ENCODE measurements at places on chromosomes 4 and X.

DNA sequence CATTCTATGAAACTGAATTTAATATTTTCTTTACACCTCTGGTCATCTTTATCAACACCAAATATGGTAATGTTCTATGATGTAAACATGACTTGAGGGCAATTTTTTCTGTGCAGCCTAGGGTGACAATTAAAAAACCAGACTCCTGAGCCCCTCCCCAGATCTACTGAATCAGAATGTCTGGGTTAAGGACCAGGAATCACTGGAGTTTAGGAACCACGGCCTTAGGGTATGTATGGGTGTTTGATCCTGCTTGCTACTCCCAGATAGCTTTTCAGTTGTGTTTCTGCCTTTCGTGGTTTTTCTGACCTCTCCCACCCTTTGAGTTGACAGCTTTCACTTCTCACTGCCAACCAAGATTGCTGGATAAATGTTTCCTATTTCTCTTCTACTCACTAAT, 332.2 kb downstream of the DHX15 start:
- DNase-seq: no peak

- peak; percentile 18 for DNase-seq
These were observed 1.9 kb upstream of the PPP3CA start for GRCh38 chr4:101348995-101349800.

DNA sequence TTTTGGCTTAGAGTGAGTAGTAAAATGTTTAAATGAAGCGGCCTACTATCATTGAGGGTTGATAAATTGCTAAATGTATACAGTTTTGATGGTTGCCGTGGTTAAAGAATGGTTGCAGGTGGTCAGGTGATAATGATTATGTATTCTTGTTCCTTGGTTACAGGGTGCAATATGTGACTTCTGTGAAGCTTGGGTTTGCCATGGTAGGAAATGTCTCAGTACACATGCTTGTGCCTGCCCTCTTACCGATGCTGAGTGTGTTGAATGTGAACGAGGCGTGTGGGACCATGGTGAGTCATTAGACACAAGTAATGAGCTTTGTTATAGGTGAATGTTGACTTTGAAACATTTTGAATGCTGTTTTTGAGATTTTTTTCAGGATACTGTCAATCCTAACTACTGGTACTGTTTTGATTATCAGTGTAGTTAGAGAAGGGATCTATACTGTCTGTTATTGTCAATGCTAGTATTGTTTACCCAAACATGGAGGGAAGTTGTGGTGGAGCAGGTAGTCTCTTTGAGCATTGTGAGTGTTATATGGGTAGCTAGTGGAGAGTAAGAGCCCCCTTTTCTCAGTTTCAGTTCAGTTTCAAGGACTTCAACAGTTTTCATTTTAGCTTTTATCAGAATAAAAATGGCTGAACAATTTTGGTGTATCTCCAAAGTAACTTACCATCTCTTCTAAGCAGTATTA, 8.9 kb downstream of the ZNF330 start:
- no peak for DNase-seq

DNA sequence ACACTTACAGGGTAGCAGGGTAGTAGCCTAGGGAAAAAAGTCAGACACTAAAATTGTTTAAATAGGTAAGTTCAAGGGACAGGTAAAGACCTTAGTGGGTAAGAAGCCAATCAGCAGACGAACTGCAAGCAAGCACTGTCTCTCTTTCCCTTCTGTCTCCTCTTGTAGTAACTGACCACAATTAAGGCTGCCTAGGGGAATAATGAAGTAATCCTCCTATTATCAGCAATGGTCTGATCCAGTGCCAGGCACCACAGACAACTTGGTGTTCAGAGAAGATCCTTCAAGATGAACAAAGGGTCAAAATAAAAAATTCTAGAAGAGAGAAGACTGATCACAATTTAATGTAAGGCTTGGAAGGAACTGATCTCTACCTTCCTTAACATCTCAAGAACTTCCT, 62.9 kb downstream of the ELOVL6 start:
- DNase-seq: no peak

DNA sequence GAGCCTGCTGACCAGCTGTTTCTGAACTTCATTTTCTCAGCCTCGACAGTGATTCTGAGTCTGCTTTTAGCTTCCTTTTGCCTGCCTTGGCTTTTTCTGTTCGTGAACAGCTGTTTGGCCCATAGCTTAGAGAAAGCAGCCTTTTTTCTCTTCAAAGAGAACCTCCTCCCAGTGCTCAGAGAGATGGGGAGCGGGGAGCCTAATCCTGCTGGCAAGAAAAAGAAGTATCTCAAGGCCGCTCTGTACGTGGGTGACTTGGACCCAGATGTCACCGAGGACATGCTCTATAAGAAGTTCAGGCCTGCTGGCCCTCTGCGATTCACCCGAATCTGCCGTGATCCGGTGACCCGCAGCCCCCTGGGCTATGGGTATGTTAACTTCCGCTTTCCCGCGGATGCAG, 756 bp downstream of the PABPC5 start:
- no peak for DNase-seq

- DNase-seq: no peak
These were observed 50.8 kb upstream of the HMX1 start for GRCh38 chr4:8922481-8922880.

GRCh38 chr4:189912170-189912569, 28.5 kb upstream of the FRG1 start:
- DNase-seq: no peak

- no peak for DNase-seq
These were observed 5.7 kb downstream of the CSN1S1 start for GRCh38 chr4:69936566-69936965.

DNA sequence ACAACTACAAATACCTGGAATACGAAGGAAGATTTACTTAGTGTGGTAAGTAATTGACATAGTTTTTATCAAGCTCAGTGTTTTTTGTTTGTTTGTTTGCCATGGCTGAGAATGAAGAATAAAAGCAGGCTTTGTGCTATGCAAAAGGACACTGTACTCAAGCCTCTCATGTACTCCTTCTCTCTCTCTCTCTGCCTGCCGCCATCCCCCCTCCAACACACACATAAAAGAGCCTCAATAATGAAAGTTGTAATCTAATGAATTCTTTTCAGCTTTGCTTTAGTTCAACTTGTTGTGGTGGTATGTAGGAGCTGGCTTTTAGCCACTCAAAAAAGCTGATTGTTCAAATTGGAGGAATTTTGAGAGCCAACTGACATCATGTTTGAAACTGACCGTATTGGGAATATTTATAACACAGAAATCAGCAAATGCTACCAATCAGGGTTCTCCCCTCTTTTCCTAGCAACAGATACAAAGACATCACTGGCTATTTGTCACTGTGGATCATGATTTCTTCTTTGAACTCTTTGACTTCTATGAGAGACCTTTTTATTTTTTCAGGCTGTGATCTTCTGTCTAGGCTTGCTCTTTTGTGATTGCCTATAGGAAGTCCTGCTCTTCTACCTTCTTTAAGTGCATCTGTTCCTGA, 1148.8 kb downstream of the RAPGEF2 start:
- DNase-seq: no peak

DNA sequence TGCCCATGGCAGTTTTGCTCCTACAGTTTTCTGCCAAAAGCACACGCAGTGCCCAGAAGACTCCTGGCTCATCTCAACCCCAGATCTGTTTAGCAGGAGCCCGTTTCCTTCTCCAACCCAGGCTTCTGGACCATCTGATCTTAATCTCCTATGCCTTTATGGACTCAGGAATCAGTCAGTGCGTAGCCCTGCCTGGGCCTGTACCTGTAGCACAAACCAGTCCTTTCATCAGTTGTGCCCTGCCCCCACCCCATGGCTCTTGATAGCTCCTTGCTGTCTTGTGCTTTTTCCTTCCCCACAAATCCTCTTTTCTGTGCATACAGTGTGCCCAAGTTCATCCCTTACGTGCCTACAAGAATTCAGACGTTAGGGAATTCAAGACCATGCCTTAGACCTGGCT, 1.5 kb downstream of the ZNF718 start:
- no peak for DNase-seq

GRCh38 chrX:71214604-71215337, 8.3 kb upstream of the GJB1 start:
- DNase-seq: no peak

- DNase-seq: no peak
These were observed 42.5 kb downstream of the LRBA start for GRCh38 chr4:150972592-150972991.

- DNase-seq: no peak
These were observed 58.0 kb downstream of the SEPTIN11 start for GRCh38 chr4:77007358-77008230.

Data from T47D (cell line).